HFF-Myc (cell line): ENCODE measurements at places on chromosomes 1 and 21.
A peak's percentile ranks its signal among the peaks of the same experiment; 100 is the strongest.

GRCh38 chr1:185813401-185813979 lies 79.3 kb downstream of the HMCN1 start:
- peak; percentile 50 for DNase-seq

GRCh38 chr1:103109311-103109920 lies 1.1 kb upstream of the COL11A1 start:
- DNase-seq = no peak

DNA sequence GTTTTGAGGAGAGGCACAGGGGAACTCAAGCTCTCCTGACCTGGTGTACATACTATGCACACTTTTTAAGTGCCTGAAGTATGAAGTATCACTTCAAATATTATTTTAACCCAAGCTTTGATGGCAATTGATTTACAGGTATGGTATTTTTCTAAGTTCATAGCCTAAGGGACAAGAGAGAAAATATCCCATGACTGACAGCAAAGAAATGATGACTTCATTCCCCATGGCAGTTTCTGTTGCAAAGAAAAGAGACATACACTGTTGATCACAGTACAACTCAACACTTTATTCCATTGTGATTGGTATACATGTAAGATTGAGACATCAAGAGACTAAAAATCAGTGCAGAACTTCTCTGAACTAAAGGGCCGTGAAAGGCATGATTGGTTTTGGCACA lies 41.8 kb upstream of the BCL10 start:
- DNase-seq = no peak

GRCh38 chr1:209688746-209689234 lies 13.6 kb downstream of the G0S2 start:
- DNase-seq = no peak

DNA sequence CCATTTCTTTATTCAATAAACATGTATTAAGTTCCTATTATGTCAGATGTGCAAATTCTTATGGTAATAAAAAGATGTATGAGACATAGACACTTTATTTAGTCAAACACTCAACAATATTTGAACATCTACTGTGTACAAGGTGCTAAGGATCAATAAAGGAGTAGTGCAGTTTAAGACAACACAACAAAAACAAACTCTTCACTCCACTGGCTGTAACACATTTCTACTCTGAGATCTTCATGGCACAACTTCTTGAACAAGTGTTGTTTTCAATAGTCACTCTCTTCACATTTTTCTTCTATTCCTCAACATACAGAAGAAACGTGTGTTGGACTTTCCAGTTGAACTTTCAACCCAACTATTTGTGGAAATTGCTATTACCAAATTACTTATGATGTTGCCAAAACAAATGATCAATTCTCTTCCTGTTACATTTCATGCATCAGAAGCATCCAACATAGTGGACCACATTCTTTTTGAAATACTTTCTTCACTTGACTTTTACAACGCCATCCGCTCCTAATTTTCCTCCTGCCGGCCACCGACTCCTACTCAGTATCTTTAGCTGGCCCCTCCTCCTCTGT lies 25.4 kb downstream of the HSD3B1 start:
- DNase-seq = no peak

- DNase-seq = no peak
Observed at GRCh38 chr1:201506557-201507359, at the start of gene CSRP1. Gene CSRP1 (minus strand): TSS chr1:201507123. CDS start chr1:201496303, 10,820 bp downstream.

GRCh38 chr21:28632755-28633408 lies 359.8 kb downstream of the LTN1 start:
- DNase-seq = peak; percentile 52

GRCh38 chr1:247459507-247459906 lies 1.6 kb upstream of the OR2B11 start:
- no peak for DNase-seq

DNA sequence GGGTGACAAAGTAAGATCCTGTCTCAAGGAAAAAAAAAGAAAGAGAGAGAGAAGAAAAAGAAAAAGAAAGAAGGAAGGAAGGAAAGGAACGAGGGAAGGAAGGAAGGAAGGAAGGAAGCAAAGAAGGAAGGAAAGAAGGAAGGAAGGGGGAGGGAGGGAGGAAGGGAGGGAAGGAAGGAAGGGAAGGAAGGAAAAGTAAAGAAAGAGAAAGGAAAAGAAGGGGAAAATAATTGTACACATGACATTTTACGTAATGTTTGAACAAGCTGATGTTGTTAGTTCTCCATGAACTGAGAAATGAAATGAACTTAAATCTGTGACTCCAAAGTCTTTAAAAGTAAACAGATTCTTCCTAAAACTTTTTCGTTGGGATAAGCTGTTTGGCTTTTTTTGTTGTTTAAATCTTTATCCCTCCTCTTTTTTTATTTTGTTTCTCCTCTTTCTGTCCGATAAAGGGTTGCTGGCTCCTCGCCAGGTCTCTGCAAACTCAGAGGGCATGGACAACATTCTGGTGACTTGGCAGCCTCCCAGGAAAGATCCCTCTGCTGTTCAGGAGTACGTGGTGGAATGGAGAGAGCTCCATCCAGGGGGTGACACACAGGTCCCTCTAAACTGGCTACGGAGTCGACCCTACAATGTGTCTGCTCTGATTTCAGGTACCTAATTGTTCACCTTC lies 59.8 kb downstream of the IL12RB2 start:
- peak; percentile 30 for DNase-seq

DNA sequence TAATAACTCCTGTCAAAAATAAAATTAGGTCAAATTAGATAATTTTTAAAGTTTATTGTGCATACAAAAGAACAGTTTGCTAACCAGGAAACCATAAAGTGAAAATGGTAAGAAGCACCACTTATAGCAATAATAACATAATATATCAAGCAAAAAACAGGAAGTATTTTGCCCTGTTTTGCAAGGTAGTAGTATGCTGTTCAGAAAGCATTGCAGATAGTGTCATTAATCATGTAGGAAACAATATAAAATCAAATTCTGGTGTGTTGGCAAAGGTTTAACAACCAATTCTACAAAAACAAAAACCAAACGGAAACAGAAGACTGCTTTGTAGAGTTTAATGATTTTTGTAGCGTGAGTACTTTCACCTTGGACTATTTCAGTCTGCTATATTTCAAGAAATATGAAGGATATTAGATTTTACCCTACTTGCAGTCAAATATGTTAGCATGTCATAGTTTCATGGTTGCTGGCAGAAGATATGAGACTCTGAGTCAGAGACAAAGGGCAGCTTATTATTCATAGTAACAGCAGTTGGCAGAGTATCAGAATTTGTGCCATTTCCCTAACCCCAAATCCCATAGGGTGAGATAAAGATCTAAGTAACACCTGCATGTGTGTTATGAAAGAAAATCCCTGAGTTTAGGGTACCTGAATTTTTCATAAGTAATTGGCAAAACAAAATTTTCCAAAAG lies 729.0 kb upstream of the BRINP3 start:
- no peak for DNase-seq

DNA sequence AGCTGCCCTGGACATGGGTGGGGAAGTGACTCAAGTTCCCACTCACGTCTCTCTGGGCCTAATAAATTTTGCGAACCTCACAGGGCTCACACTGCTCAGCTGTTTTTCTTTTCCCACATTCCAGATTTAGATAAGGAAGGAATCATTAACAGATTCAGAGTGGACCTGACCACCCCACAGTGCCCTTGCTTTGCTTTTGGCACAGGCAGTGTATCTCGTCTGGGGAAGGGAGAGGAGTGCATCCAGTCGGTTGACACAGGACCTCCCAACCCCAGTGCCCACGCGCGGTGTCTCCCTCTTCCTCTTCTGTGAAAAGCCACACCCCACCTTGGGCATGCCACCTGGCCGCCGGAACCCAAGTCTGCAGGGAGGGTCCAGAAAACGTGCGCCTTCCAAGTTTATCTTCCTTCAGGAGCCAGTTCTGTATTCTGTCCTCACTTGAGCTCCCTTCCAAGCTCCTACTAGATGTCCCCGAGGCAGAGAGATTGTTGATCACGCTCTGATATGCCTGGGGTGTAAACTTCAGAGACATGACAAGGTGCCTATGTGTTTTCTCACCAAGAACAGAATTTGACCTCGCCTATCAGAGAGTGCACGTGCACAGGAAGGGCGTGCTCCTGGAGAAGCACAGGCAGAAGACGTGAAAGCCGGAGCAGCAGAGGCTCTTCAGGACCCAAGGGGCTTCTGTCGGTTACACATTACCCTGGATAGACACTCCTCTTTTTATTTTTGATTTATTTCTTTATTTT lies 9.5 kb upstream of the SLC2A5 start:
- no peak for DNase-seq

DNA sequence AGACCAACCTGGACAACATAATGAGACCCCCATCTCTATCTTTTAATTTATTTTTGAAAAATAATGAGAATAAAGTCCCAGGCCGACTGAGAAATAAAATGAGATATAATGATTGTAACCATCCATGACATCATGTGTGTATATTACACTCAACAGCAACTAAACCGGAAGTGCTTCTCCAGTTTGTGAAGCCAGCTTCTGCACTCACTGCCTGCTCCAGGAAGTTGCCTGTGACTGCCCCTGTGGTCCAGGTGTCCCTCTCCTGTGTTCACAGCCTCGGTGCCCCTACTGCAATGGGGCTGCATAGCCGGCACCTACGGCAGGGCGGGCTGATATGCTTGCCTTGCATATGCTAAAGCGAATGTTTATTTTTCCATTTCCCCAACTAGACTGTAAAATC lies 68.3 kb downstream of the SSBP3 start:
- no peak for DNase-seq

DNA sequence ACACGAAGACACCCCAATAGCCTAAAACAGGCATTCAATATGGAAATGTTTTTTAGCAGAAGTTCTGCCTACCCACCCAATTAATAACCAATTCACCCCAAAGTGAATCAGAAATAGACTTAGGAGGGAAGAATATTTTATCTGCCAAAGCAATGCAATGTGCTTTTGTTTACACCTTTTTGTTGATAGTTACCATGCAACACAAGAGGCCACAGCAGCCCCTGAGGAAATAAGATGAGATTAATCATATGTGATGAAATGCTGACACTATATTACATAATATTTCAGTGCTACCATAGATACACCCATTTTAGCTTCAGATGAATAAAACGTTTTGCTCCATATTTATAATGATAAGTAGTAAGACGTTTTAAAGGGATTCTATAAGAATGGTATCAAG lies 60.9 kb upstream of the RGS2 start:
- DNase-seq = no peak

- no peak for DNase-seq
Observed at GRCh38 chr1:172125812-172126430, 284.6 kb downstream of the DNM3 start.

- no peak for DNase-seq
Observed at GRCh38 chr1:167723707-167724323, 2.0 kb downstream of the MPZL1 start.

DNA sequence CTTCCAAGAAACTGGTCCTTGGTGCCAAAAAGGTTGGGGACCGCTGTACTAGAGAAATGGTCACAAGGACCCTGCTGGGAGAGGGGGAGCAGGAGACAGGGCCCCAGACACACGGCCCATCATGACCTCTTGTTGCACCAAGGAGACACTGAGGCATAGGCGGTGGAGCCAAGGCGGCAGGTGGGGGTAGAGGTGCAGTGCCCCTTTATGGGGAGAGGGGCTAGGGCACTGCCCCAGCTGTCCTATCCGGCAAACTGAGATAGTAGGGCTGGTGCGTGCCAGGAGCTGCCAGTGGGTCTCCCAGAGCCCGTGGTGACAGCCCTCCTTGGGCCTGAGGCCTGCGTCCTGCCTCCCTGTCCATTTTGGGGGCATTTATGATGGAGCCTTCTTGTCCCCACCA lies 20.3 kb downstream of the TNNT2 start:
- no peak for DNase-seq

- no peak for DNase-seq
Observed at GRCh38 chr1:97073936-97074335, 352.4 kb downstream of the PTBP2 start.

DNA sequence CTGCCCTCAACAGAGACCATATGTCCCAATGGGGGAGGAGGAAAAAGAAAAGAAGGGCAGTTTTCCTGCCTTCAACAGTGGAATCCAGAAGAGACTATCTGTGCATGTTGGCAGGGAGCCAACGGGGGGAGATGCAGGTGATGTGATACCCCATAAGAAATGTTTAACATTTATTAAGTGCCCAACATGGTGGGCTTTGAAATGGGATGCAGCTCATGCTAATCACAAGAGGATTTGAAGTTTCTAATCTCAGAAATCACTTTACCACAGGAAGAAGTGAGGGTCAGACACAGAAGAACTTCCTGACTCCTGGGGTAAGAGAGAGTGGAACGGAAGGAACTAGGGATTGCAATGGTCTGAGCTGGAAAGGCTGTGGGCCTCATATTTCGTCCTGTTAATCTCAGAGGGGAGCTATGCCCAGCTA lies 16.2 kb downstream of the CSRP1 start:
- no peak for DNase-seq

DNA sequence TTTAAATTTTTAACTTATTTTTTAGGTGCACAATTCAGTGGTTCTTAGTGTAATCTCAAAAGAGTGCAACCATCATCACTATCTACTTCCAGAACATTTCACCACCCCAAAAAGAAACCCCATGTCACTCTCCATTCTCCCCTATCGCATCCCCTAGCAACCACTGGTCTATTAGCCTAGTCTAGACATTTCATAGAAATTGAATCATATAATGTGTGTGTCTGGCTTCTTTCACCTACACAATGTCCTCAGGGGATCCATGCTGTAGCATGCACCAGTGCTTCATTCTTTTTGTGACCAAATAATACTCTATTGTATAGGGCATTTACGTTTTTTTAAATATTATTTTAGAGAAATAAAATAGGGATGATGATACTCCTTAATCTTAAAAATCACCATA lies 64.7 kb downstream of the JAK1 start:
- DNase-seq = no peak

DNA sequence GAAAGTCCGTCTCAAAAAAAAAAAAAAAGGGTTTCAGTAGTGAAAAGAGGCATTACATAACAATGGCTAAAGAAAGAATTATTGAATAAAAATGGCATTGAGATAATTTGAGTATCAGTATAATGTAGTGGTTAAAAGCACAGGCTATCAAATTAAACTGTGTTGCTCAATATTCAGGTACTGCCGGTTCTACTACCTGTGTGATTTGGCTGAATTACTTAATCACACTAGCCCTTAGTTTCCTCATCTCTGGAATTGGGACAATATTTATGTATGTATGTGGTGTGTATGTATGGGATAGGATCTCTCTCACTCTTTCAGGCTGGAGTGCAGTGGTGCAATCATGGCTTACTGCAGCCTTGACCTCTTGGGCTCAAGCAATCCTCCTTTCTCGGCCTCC lies 56.1 kb upstream of the TEKT2 start:
- DNase-seq = no peak

GRCh38 chr1:39666772-39667171 lies 5.1 kb downstream of the NT5C1A start:
- DNase-seq = no peak

DNA sequence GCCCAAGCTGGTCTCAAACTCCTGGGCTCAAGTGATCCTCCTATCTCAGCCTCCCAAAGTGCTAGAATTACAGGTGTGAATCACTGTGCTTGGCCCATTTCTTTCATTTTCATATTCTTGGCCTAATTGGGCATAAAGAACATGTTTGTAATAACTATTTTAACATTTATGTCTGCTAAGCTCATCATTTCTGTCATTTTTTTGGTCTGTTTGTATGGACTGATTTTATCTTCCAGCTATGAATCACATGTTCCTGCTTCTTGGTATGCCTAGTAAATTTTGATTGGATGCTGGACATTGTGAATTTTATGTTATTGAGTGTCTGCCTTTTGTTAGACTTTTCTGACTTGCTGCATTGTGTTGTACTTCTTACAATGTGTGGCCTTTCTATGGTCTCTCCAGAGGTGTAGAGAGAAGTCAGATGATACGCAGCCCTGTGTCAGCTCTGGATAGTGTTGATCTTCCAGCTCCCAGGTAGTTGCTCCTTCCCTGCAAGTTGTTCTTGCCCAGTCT lies 39.0 kb upstream of the PPM1J start:
- DNase-seq = no peak

GRCh38 chr21:35019631-35020032 lies 29.5 kb downstream of the RUNX1 start:
- no peak for DNase-seq
